ENCODE measurements at places on chromosomes 5 and 9.
A peak's percentile ranks its signal among the peaks of the same experiment; 100 is the strongest.

DNA sequence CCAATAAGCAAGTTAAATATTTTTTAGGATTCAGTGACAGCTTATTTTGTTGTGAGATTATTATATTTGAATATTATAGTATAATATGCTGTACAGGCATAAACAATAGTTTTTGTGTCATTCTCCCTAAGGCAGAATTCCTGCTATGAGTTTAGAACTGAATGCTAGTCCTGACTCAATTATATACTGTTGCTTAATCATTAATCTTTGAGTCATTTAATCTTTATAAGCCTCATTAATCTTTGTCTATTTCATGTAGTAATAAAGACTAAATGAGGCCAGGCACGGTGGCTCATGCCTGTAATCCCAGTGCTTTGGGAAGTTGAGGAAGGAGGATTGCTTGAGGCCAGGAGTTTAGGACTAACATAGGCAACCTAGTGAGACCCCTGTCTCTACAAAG is 3.6 kb upstream of the DCP2 start:
- DNase-seq: no peak

DNA sequence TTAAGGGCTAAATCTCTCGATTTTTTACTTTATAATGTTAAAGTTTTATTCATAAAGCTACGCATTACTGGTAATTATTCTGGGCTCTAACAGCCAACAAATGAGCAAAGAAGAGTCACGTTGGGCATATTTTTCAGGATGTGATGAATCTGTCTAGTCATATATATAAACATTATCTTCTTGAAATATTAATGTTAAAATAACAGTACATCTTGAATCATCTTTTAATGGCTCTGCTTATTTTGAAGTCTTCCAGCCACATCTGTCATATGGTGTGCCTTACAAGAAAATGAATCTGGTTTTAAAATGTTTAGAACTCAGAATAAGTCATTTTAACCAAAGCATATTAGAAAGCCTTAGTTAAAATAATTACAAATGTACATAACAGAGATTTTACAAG is 96.9 kb downstream of the CWC27 start:
- no peak for DNase-seq

DNA sequence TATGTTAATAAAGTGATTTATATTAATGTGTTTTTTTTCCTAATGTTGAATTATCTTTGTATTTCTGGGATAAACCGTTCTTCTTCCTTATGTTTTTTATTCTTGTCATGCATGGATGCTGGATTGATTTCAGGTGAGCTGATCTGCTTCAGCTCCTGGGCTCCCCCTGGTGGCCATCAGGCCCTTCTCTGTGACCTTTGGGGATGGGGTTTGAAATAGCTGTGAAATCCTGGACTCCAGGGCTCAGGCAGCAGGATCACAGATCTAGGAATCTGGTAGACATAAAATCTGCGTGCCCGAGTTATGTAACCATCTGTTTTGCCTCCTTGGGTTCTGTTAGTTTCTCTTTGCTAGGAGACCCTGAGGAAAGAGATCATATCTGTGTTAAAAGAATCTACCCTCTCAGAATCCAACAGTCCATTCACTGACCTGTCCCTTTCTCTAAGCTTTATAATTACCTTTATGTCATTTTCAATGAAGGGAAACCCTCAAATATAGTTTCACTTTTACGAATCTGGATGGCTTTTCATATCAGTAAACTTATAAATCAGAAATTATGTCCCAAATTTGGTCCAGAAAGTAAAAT is 12.2 kb upstream of the OR13J1 start:
- peak; percentile 62 for DNase-seq

GRCh38 chr9:129776566-129776937 is 23.7 kb upstream of the PTGES start:
- no peak for DNase-seq

DNA sequence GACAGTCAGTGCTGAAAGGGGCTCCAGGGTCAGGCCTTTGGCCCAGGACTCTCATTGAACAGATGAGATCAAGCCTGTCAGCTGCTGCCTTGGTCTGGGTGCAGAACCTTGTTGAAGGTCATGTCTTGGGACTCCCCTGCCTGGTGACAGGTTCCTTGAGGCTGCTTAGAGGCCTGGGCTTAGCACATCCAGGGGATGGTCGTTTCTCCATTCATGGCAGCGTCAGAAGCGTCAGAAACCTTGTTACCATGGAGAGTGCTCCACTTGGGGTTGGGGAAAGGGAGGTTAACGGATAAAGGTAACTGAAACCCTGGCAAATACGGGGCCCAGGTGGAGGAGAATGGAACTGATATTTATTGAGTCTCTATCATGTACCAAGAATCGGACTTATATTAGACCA is 8.8 kb downstream of the ARPC5L start:
- no peak for DNase-seq

DNA sequence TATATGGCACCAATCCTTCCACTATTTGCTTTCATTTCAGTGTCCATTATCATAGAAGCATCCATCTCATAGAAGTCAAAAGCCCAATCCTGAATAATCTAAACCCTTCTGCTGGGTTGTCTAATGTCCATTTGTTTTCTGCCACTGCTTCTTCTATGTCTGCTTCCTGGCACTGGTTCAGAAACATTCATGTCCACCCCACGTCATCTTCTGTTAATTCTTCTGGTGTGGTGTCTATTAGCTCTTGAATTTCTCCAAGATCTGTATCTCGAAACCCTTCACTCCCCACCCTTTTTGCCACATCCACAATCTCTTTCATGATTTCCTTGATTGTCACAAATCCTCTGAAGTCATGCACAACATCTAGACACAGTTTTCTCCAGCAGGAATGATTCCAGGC is 23.2 kb upstream of the GOLGA1 start:
- DNase-seq: no peak

DNA sequence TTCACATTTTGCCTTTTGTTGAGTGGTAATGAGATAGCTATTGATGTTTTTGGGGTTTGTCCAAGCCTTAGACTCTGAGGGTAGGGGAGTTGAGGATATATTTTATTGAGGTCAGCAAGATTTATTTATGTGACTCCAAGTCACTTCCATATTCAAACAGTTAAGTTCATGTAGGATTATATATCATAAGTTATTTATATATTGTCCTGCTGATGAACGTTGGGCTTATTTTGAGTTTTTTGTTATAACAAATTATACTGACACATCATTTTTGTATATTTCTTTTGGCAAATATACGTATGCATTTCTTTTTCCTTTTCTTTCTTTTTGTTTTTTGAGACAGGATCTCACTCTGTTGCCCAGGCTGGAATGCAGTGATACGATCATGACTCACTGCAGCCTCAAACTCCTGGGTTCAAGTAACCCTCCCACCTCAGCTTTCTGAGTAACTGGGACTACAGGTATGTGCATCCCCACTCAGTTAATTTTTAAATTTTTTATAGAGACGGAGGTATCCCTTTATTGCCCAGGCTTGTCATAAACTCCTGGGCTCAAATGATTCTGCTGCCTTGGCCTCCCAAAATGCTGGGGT is 23.5 kb upstream of the IL12B start:
- DNase-seq: no peak

GRCh38 chr9:1591310-1591709 is 423.8 kb upstream of the SMARCA2 start:
- no peak for DNase-seq

- peak; percentile 21 for DNase-seq
These were observed 1.1 kb downstream of the CD14 start for GRCh38 chr5:140631831-140632365.

DNA sequence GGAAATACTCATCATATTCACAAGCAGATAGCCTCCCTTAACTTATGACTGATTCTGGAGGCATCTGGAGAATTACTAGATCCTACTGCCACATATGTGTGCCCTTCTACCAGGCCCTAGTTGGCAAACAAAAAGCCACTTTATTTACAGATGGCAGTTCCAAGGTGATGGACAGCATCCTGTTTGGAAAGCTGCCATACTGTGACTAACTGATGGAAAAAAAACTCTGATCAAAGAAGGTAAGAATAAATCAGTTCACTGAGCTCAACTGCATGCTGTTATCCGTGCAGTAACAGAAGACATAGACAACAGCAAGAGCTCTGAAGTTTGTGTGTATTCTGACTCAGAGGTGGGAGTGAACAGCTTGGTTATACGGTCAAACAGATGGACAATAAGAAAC is 279.8 kb upstream of the POU5F2 start:
- no peak for DNase-seq

- no peak for DNase-seq
These were observed 13.1 kb upstream of the IGFBPL1 start for GRCh38 chr9:38437193-38437823.

GRCh38 chr5:67897980-67898379 is 317.6 kb upstream of the PIK3R1 start:
- DNase-seq: no peak

- DNase-seq: no peak
These were observed 4.0 kb downstream of the MEF2C start for GRCh38 chr5:88878976-88879375.

GRCh38 chr9:97959585-97959984 is 21.6 kb upstream of the HEMGN start:
- DNase-seq: no peak

DNA sequence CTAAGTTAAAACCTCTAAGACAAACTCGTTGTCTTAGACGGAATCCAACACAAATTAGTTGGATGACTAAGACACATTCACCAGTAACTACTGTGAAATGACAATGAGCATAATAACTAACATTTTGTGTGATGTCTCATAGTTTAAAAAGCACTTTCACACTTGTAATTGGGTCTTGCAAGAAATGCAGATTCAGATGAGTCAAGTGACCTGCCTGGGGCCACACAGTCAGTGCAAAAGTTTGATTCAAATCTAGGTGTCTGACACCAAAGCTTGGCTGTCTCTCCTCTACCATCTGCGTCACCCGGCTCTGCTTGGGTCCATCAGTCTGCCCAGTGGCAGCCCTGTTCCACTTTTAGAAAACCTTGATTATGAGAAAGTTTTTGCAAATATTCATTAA is 143.7 kb downstream of the TTLL11 start:
- DNase-seq: no peak

- DNase-seq: no peak
These were observed 298.7 kb upstream of the CDH6 start for GRCh38 chr5:30894811-30895210.

DNA sequence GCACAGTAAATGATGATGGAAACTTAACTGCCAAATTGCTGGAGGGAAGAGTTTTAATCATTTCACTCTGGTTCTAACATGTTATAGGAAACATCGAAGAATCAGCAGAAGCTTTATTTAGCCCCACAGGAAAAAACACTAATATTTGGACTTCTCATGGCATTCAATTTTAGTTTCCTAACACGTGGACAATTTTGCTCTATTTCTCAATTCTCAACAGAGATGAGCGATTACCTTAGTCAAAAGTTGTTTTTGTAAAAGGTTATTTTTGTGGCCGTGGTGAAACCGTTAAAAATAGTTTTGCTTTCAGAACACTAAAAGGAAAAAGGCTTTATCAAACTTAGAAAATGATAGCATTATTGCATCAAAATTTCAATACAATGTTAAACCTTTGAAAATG is 235.2 kb downstream of the PLK2 start:
- DNase-seq: no peak

- DNase-seq: no peak
These were observed 398.5 kb upstream of the SLC24A2 start for GRCh38 chr9:20187318-20187717.

Data from NCI-H1930 (cell line).